MCF 10A (cell line): ENCODE measurements at places on chromosomes 7 and 10. TPM values are rescaled to one million over a fixed set of nuclear protein-coding genes. Genes with fewer than 3 reads are reported as not detected.
A peak's percentile ranks its signal among the peaks of the same experiment; 100 is the strongest.

The DNTT gene
- total RNA-seq: not detected in 2 replicates

DNA sequence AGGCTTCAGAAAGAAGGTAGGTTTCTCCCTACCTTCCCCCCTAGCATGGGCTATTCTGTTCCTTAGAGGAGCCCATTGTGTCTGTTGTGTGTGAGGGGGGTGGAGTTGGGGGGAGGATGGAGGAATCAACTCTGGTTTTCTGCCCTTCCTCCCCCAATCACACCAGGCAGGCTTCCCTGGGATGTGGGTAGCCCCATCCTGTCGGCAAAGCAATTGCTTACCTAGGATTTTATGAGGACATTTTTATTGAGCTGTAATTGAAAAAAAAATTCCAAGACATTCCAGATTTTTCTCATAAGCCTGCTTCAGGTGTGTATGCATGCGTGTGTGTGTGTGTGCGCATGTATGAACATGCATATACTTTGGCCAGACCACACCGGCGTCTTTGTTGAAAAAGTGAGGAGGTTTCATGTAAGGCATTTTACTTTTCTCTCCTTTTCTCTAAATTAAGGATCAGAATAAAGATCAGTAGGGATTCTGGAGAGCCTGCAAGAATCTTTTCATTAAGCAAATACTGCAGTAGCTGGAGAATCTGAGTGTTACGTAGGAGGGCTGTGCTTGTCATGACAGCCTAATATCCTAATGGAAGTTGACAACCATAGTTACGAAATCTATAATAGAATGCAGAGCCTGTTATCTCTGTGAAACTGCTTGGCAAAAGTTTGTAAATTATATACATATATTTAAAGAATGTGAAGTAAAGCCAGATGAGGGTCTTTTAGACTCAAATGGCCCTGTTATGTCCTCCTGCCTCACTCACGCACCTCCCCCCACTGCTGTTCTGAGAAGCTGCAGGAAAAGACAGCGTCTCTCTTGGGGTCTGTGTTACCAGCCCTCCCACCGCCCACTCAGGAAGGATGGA is 27.3 kb upstream of the SAMD8 start:
- H3K4me1 ChIP-seq: peaks cover 6% of the 10 kb centered on the region
- H3K27ac ChIP-seq: no peak overlapping the region
- DNase-seq: no peak
- H3K36me3 ChIP-seq: no peaks in the 10 kb centered on the region
- H3K4me3 ChIP-seq: no peak overlapping the region

DNA sequence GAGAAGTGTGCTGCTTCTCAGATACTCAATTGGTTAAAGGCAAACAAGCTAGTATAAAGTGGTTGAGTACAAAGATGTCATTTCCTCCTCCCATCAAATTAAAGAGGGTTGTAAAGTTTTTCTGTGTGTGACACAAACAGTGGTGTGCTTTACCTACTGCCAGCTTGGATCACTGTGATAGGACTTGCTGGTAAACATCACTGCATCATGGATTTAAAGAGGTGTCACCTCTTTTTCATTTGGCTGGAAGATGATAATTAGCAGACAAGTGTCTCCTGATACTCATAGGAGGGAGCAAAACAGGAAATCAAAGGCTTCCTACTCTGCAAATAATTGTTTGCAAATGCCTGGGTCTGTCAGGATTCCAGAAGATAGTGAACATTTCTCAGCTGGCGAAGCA is 200.5 kb downstream of the MDFIC start:
- H3K27ac ChIP-seq: no peak overlapping the region
- DNase-seq: no peak
- H3K4me1 ChIP-seq: no peaks in the 10 kb centered on the region
- peaks cover 36% of the 10 kb centered on the region for H3K27me3 ChIP-seq
- H3K4me3 ChIP-seq: no peak overlapping the region

DNA sequence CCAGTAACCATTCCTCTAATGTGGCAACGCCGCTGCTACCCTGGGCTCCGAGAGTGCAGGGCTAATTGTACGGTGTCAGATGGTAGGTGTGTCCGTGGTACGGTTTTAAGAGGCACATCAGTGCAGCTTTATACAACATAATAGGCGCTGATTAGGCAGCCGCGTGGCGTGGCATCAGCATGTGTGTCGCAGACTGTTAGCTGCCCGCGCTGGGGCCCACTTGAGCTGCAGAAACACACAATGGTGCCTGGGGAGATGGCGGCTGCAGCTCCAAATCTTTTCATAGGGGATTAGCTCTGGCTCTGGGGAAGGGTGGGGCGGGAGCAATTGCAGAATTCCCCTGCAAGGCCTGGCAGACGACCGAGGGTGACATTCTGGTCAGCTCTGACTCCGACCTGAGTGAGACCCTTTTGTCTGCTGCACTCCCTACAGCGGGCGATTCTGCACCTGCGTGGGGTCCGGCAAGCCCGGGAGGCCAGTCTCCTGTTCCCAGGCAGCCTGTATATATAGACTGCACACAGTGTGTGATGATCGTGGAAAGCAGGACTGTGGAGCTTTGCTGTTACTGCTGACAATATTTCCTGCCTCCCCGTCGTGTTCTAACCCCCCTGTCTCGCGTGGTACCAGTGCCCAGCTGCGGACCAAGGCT is 722.7 kb upstream of the CELF2 start:
- no peak overlapping the region for H3K27ac ChIP-seq
- no peaks in the 10 kb centered on the region for H3K27me3 ChIP-seq
- DNase-seq: no peak
- no peaks in the 10 kb centered on the region for H3K4me1 ChIP-seq
- no peaks in the 10 kb centered on the region for H3K36me3 ChIP-seq

GRCh38 chr7:36057323-36057722 is 95.7 kb upstream of the EEPD1 start:
- H3K36me3 ChIP-seq: no peaks in the 10 kb centered on the region
- no peak overlapping the region for H3K27ac ChIP-seq
- no peak overlapping the region for H3K4me3 ChIP-seq
- DNase-seq: no peak
- peaks cover 27% of the 10 kb centered on the region for H3K27me3 ChIP-seq

- no peaks in the 10 kb centered on the region for H3K36me3 ChIP-seq
- H3K27me3 ChIP-seq: no peaks in the 10 kb centered on the region
- H3K4me3 ChIP-seq: no peak overlapping the region
- DNase-seq: no peak
Measured at GRCh38 chr7:126656165-126656564, 596.6 kb downstream of the GRM8 start.

DNA sequence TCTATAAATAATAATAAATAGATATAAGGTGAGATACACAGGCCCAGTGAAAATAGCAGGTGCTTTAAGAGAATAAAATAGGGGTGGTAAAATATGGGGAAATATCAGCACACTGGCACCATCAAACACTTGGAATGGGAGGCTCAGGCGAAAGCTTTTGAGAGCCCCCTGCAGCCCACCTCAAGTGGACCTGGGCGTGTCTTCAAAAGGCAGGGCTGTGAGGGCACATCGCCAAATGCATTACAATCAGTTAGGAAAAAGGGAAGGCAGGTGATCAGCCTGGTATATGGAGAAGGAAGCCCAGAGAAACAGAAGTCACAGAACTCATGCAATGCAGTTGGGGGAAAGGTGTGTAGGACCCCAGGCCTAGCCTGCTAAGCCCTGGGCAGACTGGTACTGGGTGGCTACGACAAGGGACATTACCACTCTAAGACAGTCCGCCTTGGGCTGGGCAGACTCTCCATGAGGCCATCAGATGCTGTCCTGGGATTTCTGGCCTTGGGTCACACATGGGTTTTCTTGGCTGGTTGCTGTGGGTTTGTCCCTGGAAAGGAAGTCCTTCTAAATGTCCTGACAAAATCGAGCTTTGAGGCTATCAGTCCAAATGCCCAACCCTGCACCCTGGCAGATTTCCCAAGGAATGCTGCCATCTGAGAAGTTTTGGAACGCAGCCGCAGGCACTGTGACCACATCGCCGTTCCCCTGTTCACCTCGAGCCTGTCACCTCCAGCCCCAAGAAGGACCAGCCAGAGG is 330.6 kb downstream of the GRID1 start:
- H3K27me3 ChIP-seq: no peaks in the 10 kb centered on the region
- H3K27ac ChIP-seq: no peak overlapping the region
- no peaks in the 10 kb centered on the region for H3K4me1 ChIP-seq
- H3K4me3 ChIP-seq: no peak overlapping the region
- no peaks in the 10 kb centered on the region for H3K36me3 ChIP-seq

DNA sequence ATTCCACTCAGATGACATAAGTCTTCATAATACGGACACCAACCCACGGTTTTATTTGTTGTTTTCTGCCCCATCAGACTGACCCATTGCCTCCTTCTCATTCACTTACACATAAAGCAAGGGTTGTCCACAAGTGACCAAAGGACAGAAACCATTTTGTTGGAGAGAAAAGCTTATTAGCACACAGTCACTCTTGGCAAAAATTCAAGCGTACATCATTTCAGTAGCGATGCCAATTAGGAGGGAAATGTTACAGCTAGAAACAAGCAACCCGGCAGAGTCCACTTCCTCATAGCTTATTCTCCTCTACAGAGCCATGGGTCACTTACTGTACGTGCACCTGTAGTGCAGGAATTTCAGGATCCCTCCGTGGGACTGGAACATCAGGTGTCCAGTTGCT is 23.0 kb downstream of the ABLIM1 start:
- H3K27ac ChIP-seq: peak overlapping the region; percentile 75
- H3K4me1 ChIP-seq: peaks cover 67% of the 10 kb centered on the region
- DNase-seq: no peak
- H3K36me3 ChIP-seq: no peaks in the 10 kb centered on the region

DNA sequence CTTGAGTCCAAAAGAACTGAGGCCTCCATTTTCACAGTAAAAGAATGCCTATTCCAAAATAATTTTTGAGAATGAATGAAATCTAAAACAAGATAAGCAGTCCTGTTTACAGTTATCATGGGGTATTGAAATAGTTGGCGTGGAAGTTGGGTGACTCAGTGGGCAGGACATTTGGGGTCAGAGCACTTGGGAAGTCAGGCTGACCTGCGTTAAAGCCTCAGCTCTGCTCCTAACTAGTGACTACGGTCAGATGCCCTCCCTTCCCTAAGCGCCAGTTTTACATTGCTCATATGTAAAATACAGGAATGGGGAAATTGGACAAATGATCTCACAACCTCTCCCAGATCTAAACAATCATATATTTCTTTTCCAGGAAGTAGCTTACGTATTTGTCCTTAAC is 2.3 kb upstream of the PAPSS2 start:
- H3K4me1 ChIP-seq: peaks cover 4% of the 10 kb centered on the region
- no peaks in the 10 kb centered on the region for H3K36me3 ChIP-seq
- no peak overlapping the region for H3K27ac ChIP-seq
